ENCODE measurements at places on chromosomes 2 and 18. TPM values are rescaled to one million over a fixed set of nuclear protein-coding genes. Genes with fewer than 3 reads are reported as not detected.

DNA sequence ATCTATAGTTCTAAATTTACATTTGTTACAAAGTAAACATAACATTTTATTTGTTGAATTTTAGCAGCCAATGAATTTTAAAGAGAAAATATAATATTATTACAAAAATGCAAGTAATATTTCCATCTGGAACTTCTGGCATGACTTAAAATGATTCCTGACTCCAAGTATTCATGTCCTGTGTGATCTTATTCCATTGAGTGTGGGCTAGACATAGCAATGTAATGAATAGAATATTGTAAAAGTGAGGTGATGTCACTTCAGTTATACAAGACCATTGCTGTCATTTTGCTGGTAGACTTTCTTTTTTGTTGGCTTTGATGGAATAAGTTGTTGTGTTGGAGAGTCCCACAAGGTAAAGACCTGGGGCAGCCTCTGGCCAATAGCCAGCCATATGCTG, 912.2 kb upstream of the PIK3C3 start:
- ATAC-seq = no peak

DNA sequence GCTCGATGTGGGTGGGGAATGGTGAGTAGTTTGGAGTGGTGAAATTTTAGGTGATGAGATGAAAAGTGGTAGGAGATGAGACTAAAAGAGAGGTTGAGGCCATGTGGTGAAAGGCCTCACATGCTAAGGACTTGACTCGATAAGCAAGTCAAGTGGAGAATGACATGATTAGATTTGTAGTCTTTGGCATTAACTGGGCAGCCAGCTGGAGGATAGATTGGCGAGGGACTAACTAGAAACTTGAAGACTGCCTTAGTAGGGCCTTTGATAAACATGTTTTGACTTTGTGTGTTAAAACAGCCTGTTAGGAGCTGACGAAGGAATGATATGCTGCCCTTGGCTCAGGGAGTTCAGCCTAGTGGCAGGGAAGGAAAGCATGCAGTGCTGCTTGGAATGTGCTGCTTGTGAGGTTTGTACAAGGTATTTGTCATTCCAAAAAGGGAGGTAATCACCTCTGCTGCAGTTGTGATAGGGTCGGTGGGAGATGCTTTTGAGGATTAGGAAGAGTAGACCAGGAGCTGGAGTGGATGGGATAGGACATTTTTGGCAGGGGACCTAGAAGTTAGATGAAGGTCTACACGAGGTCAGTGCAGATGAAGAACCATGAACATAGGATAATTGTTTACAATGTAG, 22.0 kb downstream of the PHLPP1 start:
- ATAC-seq = no peak

GRCh38 chr2:172878260-172878659, 142.6 kb downstream of the RAPGEF4 start:
- ATAC-seq = no peak

GRCh38 chr2:205969584-205969983, 116.4 kb downstream of the INO80D start:
- no peak for ATAC-seq

XDH gene
- total RNA-seq = not detected
